ENCODE measurements at places on chromosomes 6 and 20.

GRCh38 chr6:71288228-71289038 is at the start of gene OGFRL1:
Gene OGFRL1 (plus strand): TSS chr6:71288811. CDS start chr6:71288937, 126 bp downstream.
- peak; percentile 93 for DNase-seq

- no peak for DNase-seq
These were observed 171.9 kb downstream of the JARID2 start for GRCh38 chr6:15417811-15418210.

DNA sequence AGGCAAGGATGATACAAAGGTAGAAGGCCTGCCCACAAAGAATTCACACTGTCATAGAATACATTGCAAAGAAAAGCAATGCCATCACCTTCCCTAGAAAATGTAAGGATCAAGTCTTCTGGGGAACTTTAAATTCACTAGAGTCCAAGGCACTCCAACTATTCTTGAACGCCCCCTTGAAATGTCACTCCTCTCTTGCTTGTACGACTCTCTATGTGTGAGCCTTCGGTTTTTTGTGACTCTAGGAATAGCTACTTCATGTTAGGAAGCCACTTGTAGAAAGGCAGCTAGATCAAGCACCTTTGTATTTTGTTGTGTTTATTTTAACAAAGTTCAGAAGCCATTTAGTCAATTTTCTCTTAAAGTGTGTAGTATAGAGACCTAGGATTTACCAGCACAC is 159.2 kb upstream of the ARID1B start:
- DNase-seq: no peak

- no peak for DNase-seq
These were observed 15.3 kb upstream of the CDH4 start for GRCh38 chr20:61236713-61237112.

- no peak for DNase-seq
These were observed 84.2 kb upstream of the BMP2 start for GRCh38 chr20:6683021-6683977.

- no peak for DNase-seq
These were observed 85.1 kb downstream of the PDE7B start for GRCh38 chr6:135936606-135937005.

- DNase-seq: no peak
These were observed 132.8 kb upstream of the AGPAT4 start for GRCh38 chr6:161406646-161407045.

DNA sequence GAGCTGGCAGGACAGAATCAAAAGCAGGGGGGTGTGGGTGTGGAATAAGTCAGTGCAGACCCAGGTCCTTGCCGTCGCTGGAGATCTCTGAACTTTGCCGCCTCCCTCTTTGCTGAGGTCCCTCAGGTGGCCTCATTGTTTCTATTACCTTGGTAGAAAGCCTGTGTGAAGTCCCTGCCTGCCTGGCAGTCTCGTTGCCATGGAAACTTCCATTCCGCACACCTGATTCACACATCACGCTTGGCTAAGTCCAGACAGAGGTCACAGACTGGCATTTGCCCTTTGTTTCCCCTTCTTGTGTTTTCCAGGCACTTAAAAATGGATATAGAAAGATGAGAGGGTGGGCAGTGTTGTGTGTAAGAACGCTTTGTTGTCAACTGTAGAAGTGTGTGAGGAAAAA is 260.6 kb downstream of the PRL start:
- DNase-seq: peak; percentile 93

DNA sequence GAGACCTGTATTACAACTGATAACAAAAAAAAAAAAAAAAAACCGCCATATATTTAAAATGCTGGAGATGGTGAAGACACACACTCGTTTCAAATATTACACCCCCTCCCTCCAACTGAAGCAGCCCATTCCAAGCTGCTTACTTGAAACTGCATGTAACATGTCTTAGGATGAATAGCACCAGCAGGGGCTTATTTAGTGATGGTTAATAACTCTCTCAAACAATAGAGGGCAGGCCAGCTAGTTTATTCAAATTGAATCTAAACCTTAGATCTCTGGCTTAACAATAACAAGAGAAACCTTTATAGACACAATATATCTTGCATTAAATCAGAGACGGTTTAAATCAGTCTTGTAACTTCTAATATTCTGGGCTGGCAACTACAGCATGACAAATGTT is 9.3 kb upstream of the JPH2 start:
- DNase-seq: no peak

DNA sequence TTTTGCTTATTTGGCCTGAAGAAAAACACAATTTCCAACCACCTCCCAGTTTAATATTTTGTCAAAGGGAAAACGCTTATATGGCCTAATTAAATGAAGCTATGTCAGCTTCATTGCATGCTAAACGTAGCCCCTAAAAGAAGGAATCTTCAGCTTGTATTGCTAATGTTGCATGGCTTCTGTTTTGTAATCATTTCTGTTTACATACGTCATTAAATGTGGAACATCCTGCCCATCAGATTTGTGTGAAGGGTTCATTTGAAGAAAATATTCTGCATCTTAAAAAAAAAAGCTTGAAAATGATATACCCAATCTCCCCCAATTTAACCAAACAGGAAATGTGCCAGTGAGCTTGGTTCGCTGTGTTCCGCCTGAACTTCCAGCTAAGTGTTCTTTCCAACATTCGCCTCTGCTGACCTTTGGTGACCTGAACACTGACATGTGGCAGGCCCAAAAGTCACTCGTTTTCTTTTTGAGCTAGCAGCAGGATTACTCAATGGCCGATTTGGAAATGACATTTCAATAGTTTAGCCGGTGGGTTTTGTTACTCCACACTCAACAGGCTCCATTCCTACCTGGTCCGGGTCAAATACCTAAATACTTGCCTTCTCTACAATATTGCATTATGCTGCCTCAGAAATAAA is 12.7 kb upstream of the SIRT5 start:
- no peak for DNase-seq

DNA sequence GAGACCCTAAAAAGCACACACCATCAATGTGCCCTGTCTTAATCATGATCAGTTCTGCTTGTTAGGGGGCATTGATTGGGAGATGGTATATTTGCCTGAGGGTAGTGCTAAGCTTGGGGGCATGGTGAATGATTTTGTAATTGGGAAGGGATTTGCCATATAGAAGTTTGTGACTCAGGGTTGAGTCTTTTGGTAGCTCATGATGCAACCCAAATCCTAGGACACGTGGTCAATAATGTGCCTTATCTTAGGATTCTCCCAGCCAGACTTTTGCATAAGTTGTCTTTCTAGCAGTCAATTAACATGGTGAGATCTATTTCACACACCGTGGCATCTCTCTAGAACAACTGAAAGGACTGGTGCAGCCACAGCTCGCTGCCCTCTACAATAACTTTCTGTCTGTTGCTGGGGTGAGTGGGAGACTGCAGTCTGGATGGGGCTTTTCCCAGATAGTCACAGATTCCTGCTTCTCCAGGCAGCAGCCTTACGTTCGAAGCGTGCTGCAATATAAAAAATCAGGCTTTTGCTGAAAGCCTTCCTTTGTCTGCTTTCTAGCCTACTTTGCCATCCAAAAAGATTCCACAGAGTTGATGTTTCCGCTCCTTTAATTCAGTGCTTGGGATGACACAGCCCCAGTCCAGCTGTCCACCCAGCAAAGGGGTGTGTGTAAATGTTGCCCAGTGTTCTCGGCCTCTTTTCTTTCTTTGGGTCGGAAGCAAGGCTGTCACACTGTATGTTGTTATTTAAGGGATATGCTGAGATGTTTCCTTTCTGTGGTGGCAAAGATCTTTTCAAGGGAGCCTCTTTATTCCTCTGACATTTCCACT is 58.9 kb downstream of the ID4 start:
- no peak for DNase-seq

DNA sequence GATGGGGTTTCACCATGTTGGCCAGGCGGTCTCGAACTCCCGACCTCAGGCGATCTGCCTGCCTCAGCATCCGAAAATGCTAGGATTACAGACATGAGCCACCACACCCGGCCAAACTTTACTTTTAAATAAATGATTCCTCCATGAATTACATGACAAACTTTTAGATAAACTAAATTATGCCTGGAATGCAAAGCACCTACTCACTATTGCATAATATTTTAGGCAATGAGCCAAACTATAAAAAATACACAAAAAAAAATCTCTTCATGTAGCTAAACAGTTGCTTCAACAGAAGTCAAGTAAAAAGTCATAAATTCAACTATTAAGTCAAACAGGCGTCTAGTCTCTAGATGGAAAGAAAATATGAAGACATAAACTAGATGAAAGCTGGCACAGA is 56.5 kb downstream of the PTPRK start:
- no peak for DNase-seq

DNA sequence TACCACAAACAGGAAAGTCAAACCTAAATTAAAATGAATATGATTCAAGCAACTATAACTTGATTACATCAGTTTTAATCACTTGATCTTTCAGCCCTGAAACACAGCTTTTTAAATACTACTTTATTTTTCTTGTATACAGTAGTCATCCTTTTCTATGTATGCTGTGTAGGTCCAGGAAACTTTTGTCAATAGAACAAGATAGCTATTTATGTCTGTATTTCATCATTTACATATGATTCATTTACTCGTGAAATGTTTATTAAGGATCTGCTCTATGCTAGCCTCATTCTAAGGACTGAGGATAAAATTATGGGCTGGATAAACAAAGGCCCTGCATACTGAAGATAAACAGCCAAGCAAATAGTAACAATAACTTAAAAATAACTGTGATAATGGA is 930.2 kb downstream of the TFAP2A start:
- DNase-seq: no peak

- no peak for DNase-seq
These were observed 2.3 kb downstream of the MANBAL start for GRCh38 chr20:37291724-37292126.

- no peak for DNase-seq
These were observed 33.3 kb upstream of the ZBP1 start for GRCh38 chr20:57653546-57653900.

DNA sequence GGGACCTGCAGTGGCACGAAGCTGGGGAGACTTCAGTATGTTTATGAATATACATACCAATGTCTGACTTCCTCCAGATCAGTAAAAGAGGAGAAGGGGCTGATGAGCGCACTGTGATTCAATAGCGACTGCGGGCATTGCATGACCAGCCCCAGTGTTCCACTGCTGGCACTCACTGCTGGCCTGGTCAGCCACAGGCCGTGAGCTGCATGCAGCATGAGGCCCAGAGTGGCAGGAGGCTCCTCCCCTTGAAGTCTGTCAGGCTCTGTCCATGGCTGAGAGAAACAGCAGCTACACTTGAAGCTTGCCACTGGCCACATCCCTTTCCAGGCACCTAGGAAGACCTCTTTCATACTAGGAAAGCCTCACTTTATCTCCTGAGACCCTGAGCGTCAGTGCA is 265.9 kb upstream of the CDYL start:
- DNase-seq: no peak

DNA sequence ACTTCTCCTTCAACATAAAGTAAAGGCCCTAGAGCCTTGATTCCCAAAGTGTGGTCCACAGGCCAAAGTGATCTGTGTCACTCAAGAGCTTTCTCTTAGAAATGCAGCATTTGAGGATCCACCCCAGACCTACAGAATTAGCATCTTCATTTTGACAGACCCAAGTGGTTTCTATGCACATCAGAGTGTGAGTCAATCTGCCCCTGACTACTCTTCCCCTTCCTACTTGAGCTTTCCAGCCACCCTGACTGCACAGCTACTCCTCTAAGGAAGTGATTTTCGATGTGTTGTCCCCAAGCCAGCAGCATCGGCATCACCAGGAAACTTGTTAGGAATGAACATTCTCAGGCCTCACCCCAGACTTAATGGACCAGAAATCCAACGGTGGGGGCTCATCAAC is 2.6 kb downstream of the MEP1A start:
- DNase-seq: no peak

GRCh38 chr20:62841705-62842212 is 19.9 kb downstream of the TCFL5 start:
- DNase-seq: no peak

- no peak for DNase-seq
These were observed 14.5 kb downstream of the SERPINB1 start for GRCh38 chr6:2827142-2827541.

DNA sequence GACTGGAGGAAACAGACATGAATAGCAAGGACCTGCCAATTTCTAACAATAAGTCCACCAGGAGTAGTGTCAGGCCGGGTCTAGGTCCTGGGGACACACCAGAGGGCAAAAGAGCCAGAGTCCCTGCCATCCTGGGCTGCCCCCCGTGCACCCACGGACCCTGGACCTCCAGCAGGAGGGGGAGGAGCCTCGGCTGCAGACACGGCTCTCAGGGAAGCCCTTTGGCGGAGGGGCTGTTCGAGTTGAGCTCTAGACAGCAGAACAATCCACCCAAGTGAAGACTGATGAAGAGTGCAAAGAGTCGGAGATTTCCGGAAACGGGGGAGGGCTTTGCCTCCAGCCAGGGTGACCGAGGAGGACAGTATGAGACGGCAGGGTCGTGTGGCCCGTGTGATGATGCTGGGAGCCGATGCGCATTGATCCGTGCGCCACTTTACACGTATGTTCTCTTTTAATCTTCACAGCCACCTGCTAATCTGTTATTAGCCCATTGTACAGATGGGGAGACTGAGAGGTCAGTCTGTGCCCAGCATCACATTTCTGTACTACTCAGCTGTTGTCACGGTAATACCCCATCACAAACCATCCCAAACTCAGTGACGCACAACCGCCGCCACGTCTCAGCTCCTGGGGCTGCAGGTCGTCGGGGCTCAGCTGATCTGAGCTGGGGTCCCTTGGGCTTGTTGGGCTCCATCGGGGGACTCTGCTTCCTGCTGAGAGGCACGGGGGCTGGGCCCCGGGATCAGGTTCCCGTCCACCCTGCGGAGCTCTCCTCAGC is 502.0 kb downstream of the PREX1 start:
- no peak for DNase-seq

DNA sequence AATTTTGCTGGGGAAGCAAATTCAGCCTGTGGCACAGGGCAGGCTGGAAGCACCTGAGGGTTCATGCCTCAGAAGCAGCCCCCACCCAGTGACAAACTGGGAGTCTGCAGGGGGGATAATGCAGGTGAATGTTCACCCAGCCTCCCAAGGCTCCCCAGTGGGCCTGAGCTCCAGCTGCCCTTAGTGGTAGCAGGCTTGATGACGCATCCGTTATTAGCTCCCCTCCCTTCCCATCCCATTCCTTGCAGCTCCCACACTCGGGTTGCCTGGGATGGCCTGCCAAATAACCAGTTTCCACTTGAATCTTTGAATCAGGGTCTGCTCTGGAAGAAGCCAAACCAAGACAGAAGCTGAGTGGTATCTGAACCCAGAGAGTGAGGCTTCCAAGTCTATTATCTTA is 15.8 kb downstream of the KCNK15 start:
- no peak for DNase-seq

DNA sequence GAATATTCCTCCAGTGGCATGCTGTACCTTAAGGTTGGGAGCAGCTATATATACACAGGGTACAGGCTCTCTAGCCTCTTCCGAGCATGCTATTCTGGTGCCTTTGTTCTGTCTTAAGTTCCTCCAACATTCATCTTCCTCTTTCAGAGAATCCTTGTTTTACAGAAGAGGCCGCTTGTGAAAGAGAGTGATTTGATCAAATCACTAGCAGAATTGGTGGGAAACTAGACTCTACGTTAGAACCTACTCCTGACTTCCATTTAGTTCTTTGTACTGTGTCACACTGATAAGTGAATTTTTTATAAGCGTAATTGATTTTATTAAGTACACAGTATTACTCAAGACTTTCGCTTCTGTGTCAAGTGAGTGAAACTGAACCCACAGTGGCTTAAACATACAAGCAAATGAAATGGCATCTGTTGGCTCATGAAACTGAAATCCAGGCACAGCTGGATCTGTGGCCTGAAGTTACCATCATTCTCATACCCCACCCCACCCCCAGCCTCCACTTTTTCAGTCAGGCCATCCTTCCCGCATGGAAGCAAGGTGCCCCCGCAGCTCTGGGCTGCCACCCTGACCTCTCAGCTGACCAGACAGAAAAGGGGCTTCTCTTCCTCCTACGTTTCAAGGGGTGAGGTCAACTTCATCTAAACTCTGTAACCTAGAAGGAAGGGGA is 102.3 kb downstream of the RPP40 start:
- DNase-seq: no peak
